Neuronal stem cell (in vitro differentiated cells): ENCODE measurements at places on chromosomes 5 and 9.

GRCh38 chr9:132769906-132770769 lies 99.9 kb downstream of the GTF3C4 start:
- DNase-seq, result peak; percentile 48

DNA sequence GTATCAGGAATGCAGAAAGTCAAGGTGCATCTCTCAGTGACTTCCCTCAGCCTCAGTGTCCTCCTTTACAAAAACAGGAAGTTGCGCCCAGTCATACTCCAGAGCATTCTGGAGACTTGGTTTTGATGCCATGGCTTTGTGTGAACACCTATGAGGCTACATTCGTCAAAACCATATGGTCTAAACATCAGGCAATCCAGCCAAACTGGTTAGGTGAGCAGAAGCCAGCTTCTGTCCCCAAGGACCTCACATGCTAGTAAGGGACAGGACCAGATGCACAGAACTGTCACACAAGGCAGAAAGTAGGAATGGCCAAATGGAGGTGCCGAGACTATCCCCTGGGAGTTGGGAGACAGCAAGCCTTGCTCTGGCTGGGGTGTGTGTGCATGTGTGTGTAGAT lies 217.2 kb downstream of the MELK start:
- DNase-seq, result no peak

GRCh38 chr9:16883586-16883985 lies 13.1 kb upstream of the BNC2 start:
- DNase-seq, result no peak

GRCh38 chr9:121743441-121744001 lies 92.1 kb downstream of the DAB2IP start:
- peak; percentile 81 for DNase-seq

DNA sequence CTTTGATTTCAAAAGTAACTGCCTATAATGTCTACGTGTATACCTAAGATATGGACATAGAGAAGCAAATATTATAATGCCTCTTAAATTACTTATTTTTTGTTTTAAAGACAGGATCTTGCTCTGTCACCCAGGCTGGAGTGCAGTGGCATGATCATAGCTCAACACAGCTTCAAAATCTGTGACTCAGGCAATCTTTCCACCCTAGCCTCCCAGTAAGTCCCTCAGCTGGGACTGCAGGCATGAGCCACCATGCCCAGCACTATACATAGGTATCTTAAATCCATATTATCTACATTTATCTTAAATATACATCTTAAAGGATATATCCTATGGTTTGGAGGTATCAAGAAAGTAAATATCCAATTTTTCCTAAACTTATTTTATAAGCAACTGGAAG lies 261.2 kb downstream of the ARL15 start:
- no peak for DNase-seq

- DNase-seq, result no peak
Measured at GRCh38 chr9:27990524-27990923, 417.2 kb upstream of the C9orf72 start.

DNA sequence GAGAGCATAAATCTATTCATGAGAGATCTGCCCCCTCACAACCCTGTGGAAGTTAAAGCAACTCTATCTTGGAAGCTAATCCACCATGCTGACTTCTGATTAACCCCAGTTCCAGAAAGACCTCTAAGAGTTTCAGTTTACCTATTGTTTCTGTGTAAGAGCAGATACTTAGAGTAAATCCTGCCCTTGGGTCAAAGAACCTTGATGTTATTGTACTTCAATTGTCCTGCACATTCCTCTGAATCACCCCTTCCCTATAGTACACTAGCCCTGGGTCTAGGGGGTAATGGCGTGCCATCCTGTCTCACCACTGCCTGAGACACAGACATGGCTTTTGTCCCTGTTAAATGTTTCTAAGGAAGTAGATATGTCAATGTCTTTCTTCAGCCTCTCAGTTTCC lies 138.6 kb downstream of the CAAP1 start:
- no peak for DNase-seq

GRCh38 chr5:133556551-133556950 lies 55.8 kb downstream of the FSTL4 start:
- DNase-seq, result no peak

DNA sequence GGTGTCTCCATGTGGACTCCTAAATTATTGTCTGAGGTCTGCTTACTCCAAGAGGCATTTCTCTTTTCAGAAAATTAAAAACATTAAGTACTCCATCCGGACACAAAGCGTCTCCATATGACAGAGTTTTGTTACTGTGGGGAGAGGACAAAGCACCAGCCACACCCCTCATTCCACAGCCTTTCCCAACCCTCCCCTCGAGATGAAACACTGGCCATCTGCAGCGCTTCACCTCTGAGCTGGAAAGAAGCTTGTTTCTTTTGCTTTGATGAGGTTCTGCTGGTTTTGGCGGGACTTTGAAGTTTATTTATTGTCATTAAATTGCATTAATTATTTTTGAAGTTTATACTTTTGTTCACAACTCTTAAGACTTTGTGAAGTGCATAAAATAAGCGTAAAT lies 27.6 kb upstream of the NKD2 start:
- DNase-seq, result no peak
